NCI-H446 treated with DMSO at 0.1 percent for 48 hours (cell line): ENCODE measurements at places on chromosomes 6 and 20.

- no peak for DNase-seq
Measured at GRCh38 chr6:41336824-41337223, 1.4 kb downstream of the NCR2 start.

- no peak for DNase-seq
Measured at GRCh38 chr6:87904011-87904410, 143.6 kb upstream of the SPACA1 start.

DNA sequence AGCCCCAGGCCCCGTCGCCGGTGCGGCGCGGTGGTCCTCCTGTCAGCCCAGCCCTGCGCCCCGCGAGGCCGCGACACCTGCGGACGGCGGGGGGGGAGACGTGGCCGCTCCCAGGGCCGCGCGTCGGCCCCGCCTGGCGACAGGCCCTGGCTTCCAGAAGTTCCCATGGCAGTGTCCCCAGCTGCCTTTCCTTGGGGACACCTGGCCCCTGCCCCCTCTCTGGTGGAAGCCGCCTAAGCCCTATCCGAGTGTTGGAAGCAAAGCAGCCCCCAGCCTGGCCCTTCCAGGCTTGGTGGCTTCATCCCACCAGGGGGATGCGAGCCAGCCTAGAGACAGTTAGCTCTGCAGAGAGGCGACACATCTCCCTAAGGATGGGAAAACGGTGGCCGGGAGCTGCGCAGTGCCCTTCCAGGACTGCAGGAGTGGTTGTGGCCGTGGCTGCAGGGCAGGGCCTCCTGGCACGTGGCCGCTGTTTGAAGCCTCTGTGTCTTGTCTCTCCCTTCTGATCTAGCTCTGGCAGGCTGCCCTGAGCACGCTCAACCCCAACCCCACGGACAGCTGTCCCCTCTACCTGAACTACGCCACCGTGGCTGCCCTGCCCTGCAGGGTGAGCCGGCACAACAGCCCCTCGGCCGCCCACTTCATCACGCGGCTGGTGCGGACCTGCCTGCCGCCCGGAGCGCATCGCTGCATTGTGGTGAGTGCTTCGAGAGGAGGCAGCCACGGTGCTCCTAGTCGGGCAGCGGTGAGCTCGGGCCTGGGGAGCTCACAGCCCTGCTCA lies 816 bp downstream of the NPEPL1 start:
- no peak for DNase-seq

GRCh38 chr20:653590-654416 lies 803 bp upstream of the SRXN1 start:
- no peak for DNase-seq

GRCh38 chr6:48881551-48881950 lies 581.5 kb downstream of the MMUT start:
- no peak for DNase-seq
